ENCODE measurements at places on chromosomes 1 and 21. TPM values are rescaled to one million over a fixed set of nuclear protein-coding genes. Genes with fewer than 3 reads are reported as not detected.
A peak's percentile ranks its signal among the peaks of the same experiment; 100 is the strongest.

DNA sequence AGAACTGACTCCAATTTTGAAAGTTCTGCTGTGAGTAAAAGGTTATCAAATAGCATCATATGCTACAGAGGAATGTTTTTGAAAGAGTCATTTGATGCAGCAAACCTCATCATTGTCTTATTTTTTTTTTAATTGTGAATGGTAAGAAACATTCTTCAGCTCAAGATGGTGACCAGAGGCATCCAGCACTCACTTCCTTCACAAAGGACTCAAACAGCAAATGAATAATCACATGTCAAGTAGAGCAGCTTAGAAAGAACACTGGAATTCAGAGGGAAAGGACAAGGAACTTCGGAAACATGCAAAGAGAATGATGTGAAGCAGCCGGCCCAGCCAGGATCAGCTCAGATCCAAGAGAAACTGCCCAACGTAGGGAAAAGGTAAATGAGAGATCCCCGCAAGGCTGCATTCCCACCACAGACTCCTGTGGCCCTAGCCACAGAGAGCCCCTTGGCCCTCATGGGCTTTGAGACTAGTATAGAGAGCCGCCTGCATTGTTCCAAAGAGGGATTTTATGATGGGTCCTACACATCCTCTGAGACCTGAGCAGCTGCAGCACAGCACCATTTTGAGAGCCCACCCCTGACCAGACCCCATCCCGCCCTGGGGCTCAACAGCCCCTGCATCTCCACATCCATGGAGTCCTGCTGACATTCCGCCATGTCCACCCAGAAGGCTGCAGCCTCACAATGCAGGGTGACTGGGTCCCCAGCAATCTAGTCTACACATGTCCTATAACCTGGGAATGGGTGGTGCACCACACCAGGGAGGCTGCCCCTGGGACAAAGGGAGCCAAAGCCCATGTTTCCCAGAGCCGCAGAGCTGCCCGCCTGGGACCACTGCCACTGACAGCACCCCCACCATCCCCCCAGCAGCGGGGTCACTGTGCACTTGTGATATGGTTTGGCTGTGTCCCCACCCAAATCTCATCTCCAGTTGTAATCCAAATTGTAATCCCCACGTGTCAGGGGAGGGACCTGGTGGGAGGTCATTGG is 21.2 kb upstream of the UTS2 start:
- DNase-seq, result no peak

- no peak for DNase-seq
These were observed 1.7 kb downstream of the CLDN14 start for GRCh38 chr21:36478207-36478701.

DNA sequence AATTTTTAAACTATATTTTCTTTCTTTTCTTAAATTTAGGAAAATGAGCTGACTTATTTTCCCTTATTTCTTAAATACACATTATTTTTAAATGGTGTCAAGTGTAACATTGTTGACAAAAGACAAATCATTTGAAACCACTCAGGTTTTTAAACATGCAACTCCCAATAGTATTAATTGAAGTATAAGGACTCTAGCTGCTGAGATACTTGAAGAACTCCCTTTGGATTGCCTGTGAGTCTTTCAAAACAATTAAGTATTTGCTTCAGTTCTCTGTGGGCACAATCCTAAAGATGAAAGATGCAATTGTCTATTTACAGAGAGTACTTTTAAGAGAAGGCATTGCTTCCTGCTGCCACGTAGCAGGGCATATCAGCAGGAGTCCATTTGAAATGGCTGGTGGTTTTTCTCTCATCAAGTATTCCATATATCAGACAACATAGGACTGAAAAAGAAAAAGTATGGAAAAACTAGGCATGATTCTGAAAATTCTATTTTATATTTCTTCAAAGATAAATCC is 373.4 kb downstream of the NEGR1 start:
- DNase-seq, result peak; percentile 26

S100A7 gene
- total RNA-seq, result not detected

GRCh38 chr1:247557926-247558674 is 9.2 kb downstream of the GCSAML start:
- DNase-seq, result no peak

- DNase-seq, result peak; percentile 61
These were observed 746 bp downstream of the AK4 start for GRCh38 chr1:65148548-65149350.

- no peak for DNase-seq
These were observed 96.4 kb downstream of the C1orf21 start for GRCh38 chr1:184483101-184483683.

GRCh38 chr1:48725341-48726046 is 51.2 kb downstream of the BEND5 start:
- DNase-seq, result no peak

GRCh38 chr1:162699366-162699765 is 67.1 kb downstream of the DDR2 start:
- DNase-seq, result no peak

DNA sequence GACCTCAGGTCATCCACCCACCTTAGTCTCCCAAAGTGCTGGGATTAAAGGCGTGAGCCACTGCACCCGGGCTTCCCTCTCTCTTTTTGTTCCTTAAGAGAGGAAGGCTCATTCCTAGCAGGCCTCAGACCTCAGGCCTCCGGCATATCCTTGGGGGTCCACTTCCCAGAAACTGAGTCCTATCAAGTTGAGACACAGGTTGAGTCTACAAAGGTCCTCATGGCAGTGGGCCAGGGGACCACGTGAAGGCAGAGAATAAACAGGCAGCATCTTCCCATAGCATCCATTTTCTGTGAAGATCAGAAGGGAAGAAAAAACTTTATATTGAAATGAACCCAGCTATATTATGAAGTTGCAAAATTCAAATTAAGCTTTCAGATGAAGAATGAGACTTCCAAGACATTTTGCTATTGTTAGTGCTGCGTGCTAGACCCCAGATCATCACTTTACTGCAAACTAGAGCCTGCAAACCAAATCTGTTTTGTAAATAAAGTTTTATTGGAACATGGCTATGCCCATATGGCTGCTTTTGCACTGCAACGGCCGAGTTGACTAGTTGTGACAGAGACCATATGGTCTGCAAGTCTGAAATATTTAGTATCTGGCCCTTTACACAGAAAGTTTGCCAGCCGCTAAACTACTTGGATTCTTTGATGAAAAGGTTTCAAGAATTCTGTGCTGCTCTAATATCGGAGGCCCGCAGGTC is 3.5 kb upstream of the CELA2A start:
- no peak for DNase-seq

DNA sequence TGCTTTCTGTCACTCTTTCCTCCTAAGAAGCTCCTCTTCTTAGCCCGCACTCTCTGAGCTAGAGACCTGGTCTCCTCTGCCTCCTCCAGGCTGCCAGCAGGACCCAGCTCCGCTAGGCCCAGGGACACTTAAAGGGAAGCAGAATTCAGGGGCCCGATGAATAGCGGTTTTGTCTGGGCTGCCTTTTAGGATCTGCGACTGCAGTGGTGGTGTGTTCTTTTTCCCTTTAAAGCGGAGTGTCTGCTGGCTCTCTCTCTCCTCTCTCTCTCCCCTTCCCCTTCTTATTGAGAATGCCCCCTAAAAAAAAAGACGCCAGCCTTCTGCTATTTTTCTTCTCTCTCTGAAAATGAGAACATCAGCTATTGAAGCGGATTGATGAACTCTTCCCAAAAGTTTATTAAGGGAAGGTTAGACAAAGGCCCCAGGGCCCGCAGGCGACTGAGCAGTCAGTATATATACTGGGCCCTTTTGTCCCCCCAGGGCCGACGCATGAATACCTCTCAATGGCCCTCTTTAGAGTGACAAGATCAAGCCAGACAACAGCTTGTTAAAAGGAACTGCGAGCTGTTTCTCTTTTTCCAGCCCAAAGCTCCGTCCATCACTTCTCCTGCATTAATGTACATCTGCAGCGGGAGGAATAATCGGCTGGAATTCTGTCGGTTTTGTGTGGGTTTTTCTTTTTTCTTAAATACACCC is 27.0 kb downstream of the PAX7 start:
- no peak for DNase-seq

DNA sequence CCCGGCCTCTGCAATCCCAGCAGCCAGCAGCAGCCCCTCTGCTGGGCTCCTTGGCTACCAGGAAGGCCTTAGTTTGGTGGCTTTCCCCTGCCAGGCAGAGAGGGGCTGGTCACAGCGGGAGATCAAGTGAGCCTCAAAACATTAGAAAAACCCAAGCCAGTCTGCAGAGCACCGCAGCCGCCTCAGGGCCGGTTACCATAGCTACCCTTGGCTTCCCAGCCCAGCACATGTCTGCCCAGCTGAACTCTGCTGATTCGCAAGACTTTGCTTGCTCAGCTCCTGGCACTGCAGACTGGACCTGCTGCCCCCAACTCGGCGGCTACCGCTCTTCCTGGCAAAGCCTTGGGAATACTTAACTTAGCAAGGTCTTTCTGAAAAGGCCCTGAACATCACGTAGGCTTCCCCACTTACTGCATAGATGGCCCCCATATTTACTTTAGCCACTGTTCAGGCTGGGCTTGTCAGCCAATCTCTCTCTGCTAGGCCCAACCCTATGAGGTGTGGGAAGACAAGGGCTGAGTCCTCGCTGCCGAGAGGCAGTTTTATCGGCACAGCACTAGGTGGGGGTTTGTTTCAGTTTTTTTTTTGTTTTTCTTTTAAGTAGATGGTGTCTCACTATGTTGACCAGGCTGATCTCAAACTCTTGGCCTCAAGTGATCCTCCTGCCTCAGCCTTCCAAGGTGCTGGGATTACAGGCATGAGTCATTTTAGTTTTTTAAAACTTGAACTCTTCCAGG is 28.6 kb upstream of the PLEKHG5 start:
- DNase-seq, result peak; percentile 60

GRCh38 chr1:153352523-153352922 is 3.9 kb upstream of the PGLYRP4 start:
- DNase-seq, result peak; percentile 70

CAMK2N1 gene
- not detected for total RNA-seq

- peak; percentile 85 for DNase-seq
These were observed 7.8 kb upstream of the SRRM1 start for GRCh38 chr1:24635195-24635843.

AMY2B gene
- not detected for total RNA-seq

- no peak for DNase-seq
These were observed 111.0 kb downstream of the GABPA start for GRCh38 chr21:25845729-25846256.

DNA sequence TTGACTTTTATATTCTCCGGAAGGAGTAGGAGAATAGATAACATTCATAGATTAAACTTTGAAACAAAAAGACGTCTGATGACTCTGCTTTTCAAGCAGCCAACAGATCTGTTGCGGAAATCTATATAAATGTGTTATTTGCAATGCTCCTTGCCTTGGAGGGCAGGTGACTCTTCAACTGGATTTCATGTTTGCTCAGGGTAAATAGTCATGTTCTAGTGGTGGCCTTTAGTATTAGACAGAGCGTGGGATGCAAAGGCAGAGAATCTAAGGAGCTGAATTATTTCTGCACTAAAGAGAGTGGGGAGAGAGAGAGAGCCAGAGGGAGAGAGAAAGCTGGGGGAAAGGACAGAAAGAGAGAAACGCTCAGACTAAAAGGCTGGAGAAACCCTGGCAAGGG is 454.3 kb downstream of the AJAP1 start:
- DNase-seq, result no peak

RAB42 gene
- total RNA-seq, result not detected

PIGR gene
- total RNA-seq, result not detected

- DNase-seq, result no peak
These were observed 491.9 kb downstream of the SIPA1L2 start for GRCh38 chr1:232138044-232138443.

NBL1 gene
- 26.2 TPM for total RNA-seq

CDC20 gene
- 289 TPM for total RNA-seq

TPTE gene
- not detected for total RNA-seq

CDA gene
- total RNA-seq, result not detected

GRCh38 chr1:206892351-206892984 is 4.8 kb upstream of the IL24 start:
- no peak for DNase-seq

DNA sequence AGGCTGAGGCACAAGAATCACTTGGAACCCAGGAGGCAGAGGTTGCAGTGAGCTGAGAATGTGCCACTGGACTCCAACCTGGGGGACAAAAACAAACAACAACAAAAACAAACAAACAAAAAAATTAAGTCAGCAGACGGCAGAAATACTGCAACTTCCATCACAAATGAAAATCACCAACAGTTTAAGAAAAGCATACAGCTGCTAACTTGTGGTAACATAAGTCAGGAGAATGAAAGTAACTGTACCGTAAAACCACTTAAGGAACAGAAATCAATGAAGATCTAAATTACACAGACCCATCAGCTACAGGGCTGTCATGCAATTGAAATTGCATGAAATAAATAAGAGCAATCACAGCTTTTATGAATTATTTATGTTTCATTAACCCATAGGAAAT is 25.0 kb downstream of the MCOLN2 start:
- no peak for DNase-seq

- no peak for DNase-seq
These were observed 77.0 kb upstream of the BACE2 start for GRCh38 chr21:41090981-41091380.

ATP1A4 gene
- total RNA-seq, result not detected

DNA sequence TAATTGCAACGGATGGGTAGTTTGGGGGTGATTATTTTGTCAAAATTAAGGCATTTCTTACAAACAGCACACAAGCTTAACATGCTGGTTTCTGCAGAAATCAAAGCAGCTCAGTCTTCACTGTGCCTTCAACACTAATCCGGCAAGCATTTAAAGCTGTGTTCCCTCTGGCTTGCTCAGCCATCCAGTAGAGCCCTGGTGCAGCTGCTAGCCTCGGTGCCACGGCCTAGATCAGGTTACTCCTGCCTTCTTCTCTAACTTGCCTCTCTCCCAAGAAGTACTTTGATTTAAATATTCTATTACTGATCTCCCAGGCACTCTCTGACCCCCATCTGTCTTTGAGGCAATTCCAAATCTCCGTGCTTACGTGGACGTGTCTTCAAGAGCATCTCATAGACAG is 85.6 kb downstream of the GREM2 start:
- no peak for DNase-seq

DNA sequence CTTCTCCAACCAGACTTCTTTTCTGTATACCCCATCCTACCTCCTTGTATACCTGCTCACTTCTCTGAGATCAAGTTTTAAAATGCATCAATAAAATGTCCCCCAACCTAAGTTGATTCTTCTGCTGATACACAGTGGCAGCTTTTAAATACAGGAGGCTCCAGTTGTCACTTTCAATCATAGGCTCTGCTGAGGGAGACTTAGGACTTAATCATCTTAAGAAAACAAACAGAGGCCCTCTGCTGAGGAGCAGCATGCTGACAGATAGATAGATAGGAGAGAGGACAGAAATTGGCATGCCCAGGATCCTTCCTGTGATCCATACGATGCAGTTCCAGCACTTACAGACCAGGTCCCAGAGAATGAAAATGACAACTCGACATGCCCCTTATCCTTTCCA is 311.0 kb upstream of the PROX1 start:
- no peak for DNase-seq

DNA sequence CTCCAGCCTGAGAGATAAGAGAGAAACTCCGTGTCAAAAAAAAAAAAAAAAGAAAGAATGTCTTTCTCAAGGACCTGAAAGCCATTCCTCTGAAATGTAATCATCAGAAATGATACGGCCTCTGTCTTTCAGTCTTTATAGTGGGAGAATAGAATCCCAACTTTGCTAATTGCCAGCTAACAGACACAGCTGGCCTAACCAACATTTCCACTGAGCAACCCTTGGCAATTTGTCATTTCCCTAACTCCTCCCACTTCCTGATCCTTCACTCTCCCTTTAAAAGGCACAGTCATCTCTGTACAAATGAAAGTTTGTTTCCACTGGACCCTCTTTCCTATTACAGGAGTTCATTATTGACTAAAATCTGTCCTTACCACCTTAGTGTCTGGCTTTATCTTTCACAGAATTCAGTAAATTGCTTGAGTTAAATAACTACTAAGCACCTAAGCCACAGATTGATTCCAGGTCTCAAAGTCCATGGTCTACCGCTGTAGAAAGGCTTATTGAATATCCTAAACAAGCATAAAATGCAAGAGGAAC is 4.3 kb upstream of the CBR1 start:
- no peak for DNase-seq

Data from G401 (cell line).